ENCODE measurements at places on chromosomes 4 and X.

DNA sequence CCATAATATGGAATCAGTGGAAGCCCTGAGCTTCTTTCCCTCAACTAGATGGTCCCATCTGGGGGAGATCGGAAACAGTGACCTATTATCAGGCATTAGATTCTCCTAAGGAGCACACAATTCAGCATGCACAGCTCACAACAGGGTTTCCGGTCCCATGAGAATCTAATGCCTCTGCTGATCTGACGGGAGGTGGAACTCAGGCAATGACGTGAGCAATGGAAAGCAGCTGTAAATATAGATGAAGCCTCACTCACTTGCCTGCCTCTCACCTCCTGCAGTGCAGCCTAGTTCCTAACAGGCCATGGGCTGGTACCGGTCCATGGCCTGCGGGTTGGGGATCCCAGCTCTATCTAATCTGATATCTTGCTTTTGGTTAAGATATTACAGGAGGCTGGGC lies 88.9 kb downstream of the COX7B2 start:
- DNase-seq = no peak

DNA sequence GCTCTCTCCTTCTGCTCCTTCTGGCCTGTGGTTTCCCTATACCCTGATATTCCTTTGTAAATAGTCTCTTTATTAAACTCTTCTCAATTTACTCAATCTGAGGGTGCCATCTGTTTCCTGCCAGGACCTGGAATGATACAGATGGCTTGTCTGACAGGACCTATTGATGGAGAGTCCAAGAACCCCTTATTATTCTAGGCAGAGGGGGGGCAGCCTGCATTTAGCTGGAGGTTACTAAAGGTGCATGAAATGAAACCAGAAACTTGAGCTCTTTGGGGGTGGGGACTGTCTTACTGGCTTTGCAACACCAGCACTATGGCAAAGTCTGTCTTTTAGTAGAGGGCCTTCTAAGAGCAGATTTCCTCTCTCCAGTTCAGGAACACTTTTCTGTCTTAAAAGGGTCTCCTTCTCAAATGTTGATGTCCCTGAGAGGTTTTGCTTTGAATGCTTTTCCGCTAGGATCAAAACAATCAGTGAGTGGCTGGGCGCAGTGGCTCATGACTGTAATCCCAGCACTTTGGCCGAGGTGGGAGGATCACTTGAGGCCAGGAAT lies 162.5 kb upstream of the MED14 start:
- DNase-seq = no peak

DNA sequence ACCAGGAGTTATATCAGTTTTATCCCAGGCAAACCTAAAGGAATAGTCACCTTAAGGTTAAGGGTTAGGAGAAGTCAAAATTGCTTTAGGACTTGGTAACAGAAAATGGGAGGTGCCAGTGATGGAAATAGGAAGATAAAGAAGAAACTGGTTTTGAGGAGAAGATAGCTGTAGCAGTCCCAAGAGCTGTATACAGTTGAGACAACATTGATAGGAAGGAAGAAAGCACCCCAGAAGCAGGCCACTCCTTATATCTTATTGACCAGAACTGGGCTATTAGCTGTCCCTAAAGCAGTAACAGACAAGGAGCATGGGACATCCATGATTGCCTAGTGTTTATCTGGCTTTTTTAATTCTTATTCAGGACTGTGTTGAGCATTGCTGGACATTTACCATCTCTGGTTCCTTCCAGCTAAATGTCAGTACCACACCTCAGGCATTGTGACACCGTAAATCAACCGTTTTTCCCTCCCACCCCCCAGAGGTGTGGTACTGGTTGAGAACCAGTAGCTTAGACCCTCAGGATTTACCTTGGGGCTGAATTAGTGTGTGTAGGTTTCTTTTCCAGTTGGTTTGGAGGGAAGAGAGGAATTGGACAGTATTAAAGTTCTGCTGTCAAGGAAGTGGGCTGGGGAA lies 2.0 kb upstream of the PGRMC2 start:
- DNase-seq = no peak

GRCh38 chr4:89420507-89420906 lies 112.9 kb upstream of the GPRIN3 start:
- DNase-seq = no peak

GRCh38 chr4:80221161-80221560 lies 23.9 kb downstream of the PRDM8 start:
- no peak for DNase-seq

DNA sequence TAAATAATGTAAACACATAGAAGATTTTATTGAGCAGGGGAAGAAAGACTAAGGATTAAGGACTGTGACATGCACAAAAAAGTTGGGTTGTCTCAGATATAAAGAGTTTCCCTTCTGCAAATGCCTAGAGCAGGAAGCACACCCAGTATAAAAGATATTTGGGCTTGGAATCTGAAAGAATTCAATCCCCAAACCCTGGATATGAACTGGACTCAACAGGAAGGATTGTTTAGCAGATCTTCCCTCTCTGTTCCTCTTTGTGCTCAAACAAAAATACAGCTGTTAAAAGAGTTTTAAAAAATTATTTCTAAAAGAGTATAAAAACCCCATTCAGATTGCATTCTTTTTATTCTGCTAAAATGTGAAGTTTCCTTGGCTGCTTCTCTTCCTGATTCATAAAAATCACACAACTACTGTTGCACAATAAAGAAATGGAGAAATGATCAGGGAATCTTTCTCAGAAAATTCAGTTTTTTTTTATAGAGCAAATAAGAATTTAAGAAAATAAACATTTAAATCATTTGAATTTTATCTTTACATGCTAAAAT lies 71.4 kb downstream of the PDLIM5 start:
- DNase-seq = no peak

GRCh38 chr4:164765833-164766232 lies 11.9 kb downstream of the SMIM31 start:
- DNase-seq = no peak

GRCh38 chrX:119762718-119763117 lies 4.3 kb downstream of the SOWAHD start:
- DNase-seq = no peak
